Activated CD8-positive, alpha-beta memory T cell treated with anti-CD3 and anti-CD28 coated beads for 48 hours (primary cell): ENCODE measurements at places on chromosomes 7 and 10.

GRCh38 chr7:77426052-77426404, 9.9 kb upstream of the GSAP start:
- no peak for DNase-seq

- no peak for DNase-seq
Measured at GRCh38 chr7:64300641-64301405, 12.9 kb upstream of the ZNF736 start.

DNA sequence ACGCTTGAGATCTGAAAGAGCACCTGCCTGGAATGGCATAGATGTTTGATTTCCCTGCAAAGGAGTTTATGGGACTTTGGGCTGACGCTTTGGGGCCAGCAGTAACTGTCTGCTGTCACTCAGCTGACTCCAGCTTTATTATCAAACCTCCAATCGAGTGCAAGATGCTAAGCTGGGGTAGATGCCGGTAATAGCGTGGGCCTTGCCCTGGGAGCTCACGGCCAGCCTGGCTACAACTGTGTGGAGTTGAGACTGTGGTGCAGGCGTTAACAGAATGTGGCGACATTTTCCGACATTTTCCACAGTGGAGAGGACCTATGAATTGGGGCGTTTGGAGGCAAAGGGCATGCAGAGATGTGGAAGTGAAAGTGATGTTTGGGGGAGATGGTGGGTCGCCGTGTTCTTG, 1.3 kb downstream of the CHST12 start:
- DNase-seq: no peak

GRCh38 chr7:1193593-1194424, 33.8 kb upstream of the ZFAND2A start:
- DNase-seq: no peak

DNA sequence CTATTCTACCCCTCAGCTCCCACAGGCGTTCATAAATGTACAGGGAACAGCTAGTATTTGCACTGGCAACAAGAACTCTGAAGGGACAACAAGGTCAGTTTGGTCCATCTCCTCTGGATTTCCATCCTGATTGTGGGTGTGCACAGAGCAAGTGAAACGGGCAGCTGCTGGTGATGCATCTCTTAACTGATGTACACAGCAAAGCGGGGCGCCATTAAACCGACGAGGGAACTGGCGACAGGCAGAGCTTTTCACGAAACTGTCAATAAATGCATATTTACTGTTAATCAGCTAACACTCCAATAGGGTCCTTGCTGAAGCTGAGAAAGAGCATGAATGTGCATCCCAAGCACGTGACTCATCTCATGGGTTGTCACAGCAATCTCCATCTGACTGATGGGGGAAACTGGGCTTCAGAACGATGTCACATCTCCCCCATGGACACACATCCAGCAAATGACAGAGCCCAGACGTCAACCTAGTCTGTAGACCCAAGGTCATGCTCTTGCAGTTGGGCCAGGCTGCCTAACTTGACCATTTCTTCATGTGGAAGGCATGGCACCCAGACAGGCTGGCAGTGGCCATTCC, 54.2 kb downstream of the FAM53B start:
- DNase-seq: no peak

GRCh38 chr7:51705701-51706100, 389.1 kb upstream of the COBL start:
- DNase-seq: no peak

DNA sequence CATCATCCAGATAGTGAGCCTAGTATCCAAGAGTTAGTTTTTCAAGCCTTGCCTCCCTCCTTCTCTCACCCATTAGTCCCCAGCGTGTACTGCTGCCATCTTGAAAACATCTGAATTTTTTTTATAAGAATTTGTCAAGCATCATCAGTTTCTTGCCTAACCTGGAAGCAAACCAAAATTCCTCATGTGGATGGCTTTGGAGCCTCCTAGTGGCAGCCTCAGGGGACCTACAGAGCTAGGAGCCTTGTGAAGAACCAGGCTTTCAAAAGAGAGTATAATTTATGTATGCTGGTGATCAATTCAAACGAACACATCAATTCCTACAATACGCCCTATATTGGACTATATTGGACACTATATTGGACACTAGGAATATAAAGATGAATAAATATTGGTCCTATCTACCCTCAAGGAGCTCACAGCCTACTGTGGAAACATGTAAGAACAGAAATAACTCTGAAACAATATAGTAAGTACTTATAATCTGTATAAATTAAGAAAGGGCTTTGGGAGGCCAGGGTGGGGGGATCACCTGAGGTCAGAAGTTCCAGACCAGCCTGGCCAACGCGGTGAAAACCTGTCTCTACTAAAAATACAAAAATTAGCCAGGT, 63.4 kb downstream of the HPSE2 start:
- DNase-seq: no peak

GRCh38 chr7:81492910-81493309, 276.9 kb downstream of the HGF start:
- DNase-seq: no peak

GRCh38 chr7:151094675-151095074, 8.4 kb downstream of the AGAP3 start:
- no peak for DNase-seq

- no peak for DNase-seq
Measured at GRCh38 chr7:94276027-94276426, 118.7 kb upstream of the COL1A2 start.

DNA sequence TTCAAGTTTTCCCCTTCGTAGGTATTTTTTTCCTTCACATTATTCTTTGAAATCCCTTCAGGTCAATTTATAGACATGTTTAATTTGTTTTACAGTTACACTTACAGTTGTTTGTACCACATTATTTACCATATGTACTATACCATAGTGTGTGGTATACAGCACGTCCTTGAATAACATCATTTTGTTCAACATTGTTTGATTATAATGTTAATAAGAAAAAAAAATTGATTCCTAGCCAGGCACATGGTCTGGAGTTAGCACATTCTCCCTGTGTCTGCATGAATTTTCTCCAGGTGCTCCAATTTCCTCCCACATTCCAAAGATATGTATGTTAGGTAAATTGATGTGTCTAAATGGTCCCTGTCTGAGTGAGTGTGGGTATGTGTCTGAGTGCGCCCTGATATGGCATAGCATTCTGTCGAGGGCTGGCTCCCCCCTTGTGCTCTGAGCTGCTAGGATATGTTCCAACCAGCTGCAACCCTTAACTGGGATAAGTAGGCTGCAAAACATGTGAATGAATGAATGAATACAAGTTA, 247.6 kb downstream of the CCDC7 start:
- no peak for DNase-seq
